T-helper 17 cell (primary cell): ENCODE measurements at places on chromosomes 12 and 14. TPM values are rescaled to one million over a fixed set of nuclear protein-coding genes. Genes with fewer than 3 reads are reported as not detected.

GRCh38 chr14:25394791-25395391 is 344.9 kb upstream of the STXBP6 start:
- H3K4me1 ChIP-seq, result no peaks in the 10 kb centered on the region
- no peaks in the 10 kb centered on the region for H3K36me3 ChIP-seq
- no peak overlapping the region for H3K4me3 ChIP-seq
- no peak for DNase-seq

- DNase-seq, result no peak
- peak overlapping the region; percentile 53 for H3K27ac ChIP-seq
- no peaks in the 10 kb centered on the region for H3K36me3 ChIP-seq
Observed at GRCh38 chr14:22819151-22819988, 4.1 kb upstream of the SLC7A7 start.

Gene PLXNC1
- total RNA-seq, result 26.5 TPM

Gene HCAR2
- total RNA-seq, result 0.99 TPM

Gene KCNH5
- total RNA-seq, result not detected

Gene KRT83
- total RNA-seq, result not detected

GRCh38 chr14:52422650-52423356 is 108.7 kb downstream of the PTGER2 start:
- H3K4me1 ChIP-seq, result peaks cover 8% of the 10 kb centered on the region
- no peak overlapping the region for H3K4me3 ChIP-seq
- H3K27me3 ChIP-seq, result no peaks in the 10 kb centered on the region
- H3K36me3 ChIP-seq, result peaks cover 2% of the 10 kb centered on the region
- no peak for DNase-seq

Gene SLC5A8
- not detected for total RNA-seq

DNA sequence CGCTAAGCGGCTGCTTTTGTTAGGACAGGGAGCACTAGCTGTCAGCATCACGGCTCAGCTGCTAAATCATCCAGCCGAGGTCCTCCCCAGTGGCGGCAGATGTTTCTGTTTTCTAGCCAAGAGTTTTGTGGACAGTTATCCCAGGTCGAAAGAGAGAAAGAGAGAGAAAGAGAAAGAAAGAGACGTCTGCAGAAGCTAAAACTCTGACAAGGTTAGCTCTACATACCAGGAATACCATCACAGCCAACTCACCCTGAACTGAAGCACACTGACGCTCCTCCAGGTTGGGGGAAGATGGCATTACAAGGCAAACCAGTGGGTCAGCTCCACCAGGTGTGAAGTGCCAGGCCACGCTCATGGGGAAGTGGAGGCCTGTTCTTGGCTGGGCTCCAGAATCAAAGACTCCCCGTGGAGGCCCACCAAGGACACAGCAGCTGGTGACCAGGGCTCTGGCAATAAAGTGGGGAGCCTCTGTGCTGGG is 64.9 kb upstream of the DICER1 start:
- peaks cover 40% of the 10 kb centered on the region for H3K27me3 ChIP-seq
- H3K36me3 ChIP-seq, result no peaks in the 10 kb centered on the region
- H3K27ac ChIP-seq, result no peak overlapping the region
- H3K4me1 ChIP-seq, result no peaks in the 10 kb centered on the region
- no peak overlapping the region for H3K4me3 ChIP-seq
- no peak for DNase-seq

GRCh38 chr12:66596199-66596598 is 82.7 kb downstream of the GRIP1 start:
- no peak overlapping the region for H3K27ac ChIP-seq
- no peaks in the 10 kb centered on the region for H3K36me3 ChIP-seq
- DNase-seq, result no peak
- H3K4me3 ChIP-seq, result no peak overlapping the region
- H3K4me1 ChIP-seq, result no peaks in the 10 kb centered on the region

GRCh38 chr12:106956048-106956578 is 406 bp downstream of the TMEM263 start:
- H3K27me3 ChIP-seq, result no peaks in the 10 kb centered on the region
- H3K27ac ChIP-seq, result peak overlapping the region; percentile 95
- H3K36me3 ChIP-seq, result no peaks in the 10 kb centered on the region
- peaks cover 27% of the 10 kb centered on the region for H3K4me1 ChIP-seq
- peak overlapping the region; percentile 97 for H3K4me3 ChIP-seq

GRCh38 chr14:44384093-44384492 is 123.0 kb downstream of the FSCB start:
- no peaks in the 10 kb centered on the region for H3K27me3 ChIP-seq
- H3K27ac ChIP-seq, result no peak overlapping the region
- no peak overlapping the region for H3K4me3 ChIP-seq
- DNase-seq, result no peak

Gene PSMD9
- total RNA-seq, result 40.5 TPM

DNA sequence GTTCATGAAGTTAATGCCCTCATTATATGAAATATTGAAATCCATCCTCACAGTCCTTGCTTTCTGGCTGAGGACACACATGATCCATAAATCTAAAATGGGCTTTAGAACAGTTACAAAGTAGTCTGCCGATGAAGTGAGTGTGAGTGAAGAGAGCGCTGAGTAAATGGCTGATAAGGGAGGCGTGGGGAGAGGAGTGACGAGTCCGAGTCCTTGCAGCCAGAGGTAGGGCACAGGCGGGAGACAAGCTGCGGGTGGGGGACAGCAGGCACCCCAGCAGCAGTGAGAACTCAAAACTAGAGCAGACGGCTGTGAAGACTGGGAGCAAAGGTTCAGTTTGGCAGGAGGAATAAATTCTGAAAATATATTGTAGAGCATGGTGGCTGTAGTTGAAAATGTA is 140.1 kb upstream of the ATP2B1 start:
- peaks cover 3% of the 10 kb centered on the region for H3K36me3 ChIP-seq
- H3K27me3 ChIP-seq, result no peaks in the 10 kb centered on the region
- DNase-seq, result no peak

Gene RPL10L
- total RNA-seq, result not detected

DNA sequence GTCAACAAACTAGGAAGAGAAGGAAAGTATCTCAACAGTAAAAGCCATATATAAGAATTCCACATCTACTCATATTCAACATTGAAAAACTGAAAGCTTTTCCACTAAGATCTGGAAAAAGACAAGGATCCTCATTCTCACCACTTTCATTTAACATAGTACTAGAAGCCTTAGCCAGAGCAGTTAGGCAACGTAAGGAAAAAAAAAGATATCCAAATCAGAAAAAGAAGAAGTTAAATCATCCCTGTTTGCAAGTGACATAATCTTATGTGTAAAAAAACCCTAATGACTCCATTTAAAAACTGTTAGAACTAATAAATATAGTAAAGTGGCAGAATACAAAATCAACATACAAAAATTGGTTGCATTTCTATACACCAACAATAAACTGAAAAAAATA is 426.2 kb downstream of the BCAT1 start:
- H3K36me3 ChIP-seq, result no peaks in the 10 kb centered on the region
- no peak overlapping the region for H3K4me3 ChIP-seq
- DNase-seq, result no peak
- no peak overlapping the region for H3K27ac ChIP-seq

- H3K27ac ChIP-seq, result no peak overlapping the region
- no peak overlapping the region for H3K4me3 ChIP-seq
- no peak for DNase-seq
- no peaks in the 10 kb centered on the region for H3K36me3 ChIP-seq
Observed at GRCh38 chr12:14322403-14322802, 43.1 kb upstream of the ATF7IP start.

Gene TMEM119
- total RNA-seq, result 5.0 TPM

GRCh38 chr12:57771236-57771872 is 551 bp downstream of the METTL1 start:
- peaks cover 9% of the 10 kb centered on the region for H3K36me3 ChIP-seq
- peak overlapping the region; percentile 99 for H3K4me3 ChIP-seq
- peaks cover 6% of the 10 kb centered on the region for H3K27me3 ChIP-seq
- peak overlapping the region; percentile 97 for H3K27ac ChIP-seq
- peaks cover 31% of the 10 kb centered on the region for H3K4me1 ChIP-seq

GRCh38 chr12:124583854-124584253 is 16.4 kb upstream of the NCOR2 start:
- no peak overlapping the region for H3K4me3 ChIP-seq
- H3K4me1 ChIP-seq, result peaks cover 7% of the 10 kb centered on the region
- H3K27me3 ChIP-seq, result no peaks in the 10 kb centered on the region
- no peak overlapping the region for H3K27ac ChIP-seq
- no peaks in the 10 kb centered on the region for H3K36me3 ChIP-seq
- DNase-seq, result no peak
